ENCODE measurements at places on chromosomes 4 and X.

GRCh38 chr4:2406920-2407319, 11.5 kb downstream of the ZFYVE28 start:
- no peaks in the 10 kb centered on the region for H3K36me3 ChIP-seq
- H3K4me1 ChIP-seq, result peaks cover 17% of the 10 kb centered on the region
- DNase-seq, result no peak
- H3K27me3 ChIP-seq, result no peaks in the 10 kb centered on the region
- H3K4me3 ChIP-seq, result no peak overlapping the region

GRCh38 chr4:169385376-169385775, 114.6 kb upstream of the SH3RF1 start:
- no peaks in the 10 kb centered on the region for H3K27me3 ChIP-seq
- H3K4me1 ChIP-seq, result no peaks in the 10 kb centered on the region
- no peaks in the 10 kb centered on the region for H3K36me3 ChIP-seq
- no peak for DNase-seq
- H3K27ac ChIP-seq, result no peak overlapping the region
- H3K4me3 ChIP-seq, result no peak overlapping the region

DNA sequence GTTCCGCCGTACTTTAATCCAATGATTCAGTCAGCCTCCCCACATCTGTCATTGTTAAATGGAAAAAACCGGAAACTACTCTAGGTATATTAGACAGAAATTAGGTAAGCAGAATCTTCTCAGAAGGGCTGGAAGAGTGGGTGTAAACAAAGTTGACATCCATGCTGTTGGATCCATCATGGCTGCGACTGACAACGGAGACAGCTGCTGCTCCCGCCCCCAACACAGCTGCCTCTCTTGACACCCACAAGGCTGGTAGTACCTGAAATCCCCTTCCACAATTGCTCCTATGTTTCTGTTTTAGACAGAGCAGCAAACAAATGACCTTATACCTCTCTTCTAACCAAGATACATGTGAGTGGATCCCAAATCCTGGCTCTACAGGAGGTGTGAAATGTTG, 66.6 kb downstream of the RXFP1 start:
- no peaks in the 10 kb centered on the region for H3K36me3 ChIP-seq
- DNase-seq, result no peak
- H3K27ac ChIP-seq, result no peak overlapping the region
- no peaks in the 10 kb centered on the region for H3K27me3 ChIP-seq
- H3K4me3 ChIP-seq, result no peak overlapping the region

GRCh38 chrX:54920610-54921426, at the start of gene TRO:
Gene TRO (plus strand): TSS chrX:54920824. CDS start chrX:54922247, 1,423 bp downstream.
- H3K27me3 ChIP-seq, result no peaks in the 10 kb centered on the region
- H3K4me3 ChIP-seq, result peak within 1 kb of the TSS; percentile 25
- peaks cover 4% of the 10 kb centered on the region for H3K4me1 ChIP-seq
- no peaks in the 10 kb centered on the region for H3K36me3 ChIP-seq
- no peak for DNase-seq

- no peak overlapping the region for H3K4me3 ChIP-seq
- DNase-seq, result no peak
- H3K27ac ChIP-seq, result no peak overlapping the region
- H3K36me3 ChIP-seq, result no peaks in the 10 kb centered on the region
Observed at GRCh38 chr4:174592985-174593335, 70.7 kb upstream of the HPGD start.

GRCh38 chrX:47612418-47612817, 7.2 kb downstream of the SYN1 start:
- no peaks in the 10 kb centered on the region for H3K27me3 ChIP-seq
- no peak for DNase-seq
- no peaks in the 10 kb centered on the region for H3K4me1 ChIP-seq

DNA sequence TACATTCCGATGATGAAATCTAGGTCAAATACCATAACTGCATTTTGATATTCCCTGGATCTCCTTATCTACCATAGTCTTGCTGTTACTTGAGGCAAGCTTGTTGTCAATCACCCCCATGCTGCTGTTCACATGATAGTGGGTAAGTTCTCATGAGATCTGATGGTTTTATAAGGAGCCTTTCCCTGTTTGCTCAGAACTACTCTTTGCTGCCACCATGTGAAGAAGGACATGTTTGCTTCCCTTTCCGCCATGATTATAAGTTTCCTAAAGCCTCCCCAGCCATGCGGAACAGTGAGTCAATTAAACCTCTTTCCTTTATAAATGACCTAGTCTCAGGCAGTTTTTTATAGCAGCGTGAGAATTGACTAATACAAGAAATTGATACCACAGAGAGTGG, 432.0 kb downstream of the GLUD2 start:
- H3K4me1 ChIP-seq, result no peaks in the 10 kb centered on the region
- H3K36me3 ChIP-seq, result no peaks in the 10 kb centered on the region
- H3K27ac ChIP-seq, result no peak overlapping the region

DNA sequence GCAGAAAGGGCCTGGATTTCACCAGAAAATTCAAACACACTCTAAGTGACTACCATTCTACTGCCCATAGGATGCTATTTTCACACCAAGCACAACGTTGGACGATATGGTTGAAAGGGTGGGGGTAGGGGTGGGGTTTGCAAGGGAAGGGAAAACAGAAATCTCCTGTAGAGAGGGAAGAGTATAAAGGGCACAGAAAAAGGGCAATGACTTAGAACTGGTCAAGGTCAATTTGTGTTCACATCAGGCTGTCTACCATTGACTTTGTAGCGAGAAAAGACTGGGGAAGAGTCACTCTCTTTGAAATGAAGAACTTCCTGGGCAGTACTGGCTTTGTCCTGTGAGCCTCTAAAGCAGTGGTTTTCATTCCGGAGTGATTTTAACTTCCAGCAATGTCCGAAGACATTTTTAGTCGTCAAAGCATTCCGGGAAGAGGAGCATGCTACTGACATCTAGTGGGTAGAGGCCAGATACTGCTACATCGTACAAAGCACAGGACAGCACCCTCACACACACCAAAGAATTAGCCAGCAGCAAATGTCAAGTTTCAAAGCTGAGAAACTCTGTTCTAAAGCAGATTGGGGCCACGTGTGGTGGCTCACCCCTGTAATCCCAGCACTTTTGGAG, 48.4 kb upstream of the SLC7A3 start:
- DNase-seq, result no peak
- no peak overlapping the region for H3K4me3 ChIP-seq
- no peak overlapping the region for H3K27ac ChIP-seq
- H3K36me3 ChIP-seq, result no peaks in the 10 kb centered on the region
- no peaks in the 10 kb centered on the region for H3K27me3 ChIP-seq

DNA sequence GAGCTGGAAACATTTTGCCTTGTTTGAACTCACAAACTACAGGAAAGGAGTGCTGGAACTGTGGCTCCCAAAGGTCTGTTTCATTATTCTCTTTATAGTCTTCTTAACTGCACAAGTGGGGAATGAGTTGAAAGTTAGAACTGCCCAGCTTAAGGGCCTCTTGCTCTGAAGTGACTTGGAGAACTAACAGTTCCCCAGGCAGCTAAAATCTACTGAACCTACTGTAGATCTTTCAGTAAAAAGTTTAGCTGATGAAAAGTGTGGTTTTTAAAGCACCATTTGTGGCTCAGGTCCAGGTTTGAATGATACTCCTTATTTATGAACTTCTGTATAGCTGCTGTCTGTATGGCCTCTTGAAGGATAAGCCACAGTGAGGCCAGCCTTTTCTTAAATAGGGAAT, 353.8 kb downstream of the MAPK10 start:
- H3K27ac ChIP-seq, result no peak overlapping the region
- H3K4me3 ChIP-seq, result no peak overlapping the region
- no peak for DNase-seq
- H3K27me3 ChIP-seq, result no peaks in the 10 kb centered on the region

DNA sequence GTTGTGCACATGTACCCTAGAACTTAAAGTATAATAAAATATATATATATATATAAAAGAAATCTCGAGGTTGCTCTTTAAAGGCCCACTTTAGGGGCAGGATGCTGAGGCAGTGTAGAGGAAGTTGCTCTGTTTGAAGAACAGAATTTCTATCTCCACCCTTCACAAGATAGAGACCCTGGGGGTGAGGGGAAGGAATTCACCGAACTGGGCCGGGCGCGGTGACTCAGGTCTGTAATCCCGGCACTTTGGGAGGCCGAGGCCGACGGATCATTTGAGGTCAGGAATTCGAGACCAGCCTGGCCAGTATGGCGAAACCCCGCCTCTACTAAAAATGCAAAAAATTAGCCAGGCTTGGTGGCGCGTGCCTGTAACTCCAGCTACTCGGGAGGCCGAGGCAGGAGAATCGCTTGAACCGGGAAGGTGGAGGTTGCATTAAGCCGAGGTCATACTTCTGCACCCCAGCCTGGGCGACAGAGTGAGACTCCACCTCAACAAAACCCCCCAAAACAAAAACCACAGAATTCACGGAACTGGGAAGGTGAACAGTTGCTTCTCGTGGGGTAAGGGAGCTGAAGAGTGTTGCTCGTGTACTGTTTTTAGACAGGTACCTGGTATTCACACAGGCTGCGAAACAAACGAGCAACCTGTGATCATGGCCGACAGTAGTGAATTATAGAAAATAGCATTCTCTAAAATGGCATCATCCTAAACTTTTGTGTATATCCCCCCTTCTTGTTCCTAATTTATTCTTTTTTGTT, 6.2 kb downstream of the PLAC8 start:
- no peaks in the 10 kb centered on the region for H3K4me1 ChIP-seq
- no peak for DNase-seq
- H3K36me3 ChIP-seq, result no peaks in the 10 kb centered on the region
- peaks cover 3% of the 10 kb centered on the region for H3K27me3 ChIP-seq
- no peak overlapping the region for H3K27ac ChIP-seq

DNA sequence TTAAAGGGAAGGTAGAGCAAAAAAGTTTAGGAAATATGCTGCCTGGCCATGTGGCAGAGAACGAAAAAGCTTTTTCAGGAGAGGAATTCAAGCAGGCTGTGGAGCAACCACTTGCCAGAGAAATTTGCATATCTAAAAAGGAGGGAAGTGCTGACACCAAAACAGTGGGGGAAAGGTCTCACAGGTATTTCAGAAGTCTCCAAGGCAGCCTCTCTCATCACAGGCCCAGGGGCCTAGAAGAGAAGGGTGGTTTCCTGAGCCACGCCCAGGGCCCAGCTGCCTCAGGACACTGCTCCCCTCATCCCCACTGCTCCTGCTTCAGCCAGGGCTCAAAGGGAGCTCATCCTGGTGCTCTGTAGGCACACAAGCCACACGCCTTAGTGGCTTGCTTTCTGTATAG, 29.9 kb upstream of the STS start:
- H3K4me3 ChIP-seq, result no peak overlapping the region
- no peaks in the 10 kb centered on the region for H3K27me3 ChIP-seq
- DNase-seq, result no peak

- no peak overlapping the region for H3K4me3 ChIP-seq
- H3K4me1 ChIP-seq, result no peaks in the 10 kb centered on the region
- H3K36me3 ChIP-seq, result peaks cover 3% of the 10 kb centered on the region
- peak overlapping the region; percentile 40 for H3K27ac ChIP-seq
- no peak for DNase-seq
Observed at GRCh38 chr4:118993333-118993732, 104.7 kb downstream of the SYNPO2 start.

DNA sequence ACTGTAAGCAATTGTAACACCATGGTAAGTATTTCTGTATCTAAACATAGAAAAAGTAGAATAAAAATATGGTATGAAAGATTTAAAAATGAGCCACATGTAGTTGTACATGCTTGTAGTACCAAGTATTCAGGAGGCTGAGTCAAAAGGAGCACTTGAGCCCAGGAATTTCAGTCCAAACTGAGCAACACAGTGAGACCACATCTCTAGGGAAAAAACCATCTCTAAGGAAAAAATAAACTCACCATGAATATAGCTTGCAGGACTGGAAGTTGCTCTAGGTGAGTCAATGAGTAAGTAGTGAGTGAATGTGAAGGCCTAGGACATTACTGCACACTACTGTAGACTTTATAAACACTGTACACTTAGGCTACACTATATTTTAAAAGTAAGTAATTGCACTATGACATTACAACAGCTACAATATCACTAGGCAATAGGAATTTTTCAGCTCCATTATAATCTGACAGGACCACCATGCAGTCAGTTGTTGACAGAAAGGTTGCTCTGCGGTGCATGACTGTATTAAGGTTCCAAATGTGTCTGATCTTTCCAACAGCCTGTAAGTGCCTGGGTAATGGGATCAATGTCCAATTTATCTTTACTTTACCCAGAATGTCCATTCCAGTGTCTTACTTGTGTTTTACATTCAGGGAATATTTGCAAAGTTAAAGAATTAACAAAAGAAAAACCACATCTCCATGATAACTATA, 28.9 kb upstream of the LRBA start:
- no peaks in the 10 kb centered on the region for H3K27me3 ChIP-seq
- DNase-seq, result no peak
- no peak overlapping the region for H3K4me3 ChIP-seq
- no peaks in the 10 kb centered on the region for H3K4me1 ChIP-seq
- H3K36me3 ChIP-seq, result no peaks in the 10 kb centered on the region
